ENCODE measurements at places on chromosomes 3 and 15.

- DNase-seq = no peak
Measured at GRCh38 chr3:186605078-186605477, 7.8 kb upstream of the AHSG start.

DNA sequence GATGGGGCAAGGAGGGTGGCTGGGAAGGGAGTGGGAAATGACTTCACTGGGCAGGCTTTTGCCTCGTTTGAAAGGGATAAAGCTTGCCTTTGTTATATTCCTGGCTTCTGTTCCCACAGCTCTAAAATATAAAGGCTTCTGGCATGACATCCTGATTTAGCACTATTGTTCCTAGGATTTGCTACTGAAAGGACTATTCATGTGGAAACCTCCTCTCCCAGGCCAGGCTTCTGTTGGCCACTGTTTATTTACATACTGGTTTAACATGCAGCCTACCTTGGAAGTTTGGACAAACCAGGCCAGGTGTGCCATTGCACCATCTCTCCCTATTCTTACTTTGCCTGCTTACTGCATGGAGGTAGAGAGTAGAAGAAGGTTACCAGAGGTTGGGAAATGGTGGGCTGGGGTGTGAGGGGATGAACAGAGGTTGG lies 2.4 kb upstream of the LMCD1 start:
- DNase-seq = no peak

DNA sequence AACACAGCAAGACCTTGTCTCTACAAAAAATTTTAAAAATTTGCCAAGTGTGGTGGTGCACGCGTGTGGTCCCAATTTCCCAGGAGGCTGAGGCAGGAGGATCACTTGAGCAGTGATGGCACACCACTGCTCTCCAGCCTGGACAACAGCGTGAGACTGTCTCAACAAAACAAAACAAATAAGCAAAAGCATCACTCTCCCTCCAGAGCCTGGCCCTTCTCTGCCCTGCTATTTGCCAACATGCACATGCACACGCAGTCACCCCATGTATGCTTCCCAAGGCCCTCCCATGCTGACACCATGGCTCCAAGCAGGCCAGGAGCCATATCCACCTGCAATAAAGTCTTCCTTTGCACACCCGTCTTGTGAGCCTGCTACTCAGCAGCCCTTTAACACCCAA lies 2.1 kb downstream of the KIF9 start:
- DNase-seq = no peak

DNA sequence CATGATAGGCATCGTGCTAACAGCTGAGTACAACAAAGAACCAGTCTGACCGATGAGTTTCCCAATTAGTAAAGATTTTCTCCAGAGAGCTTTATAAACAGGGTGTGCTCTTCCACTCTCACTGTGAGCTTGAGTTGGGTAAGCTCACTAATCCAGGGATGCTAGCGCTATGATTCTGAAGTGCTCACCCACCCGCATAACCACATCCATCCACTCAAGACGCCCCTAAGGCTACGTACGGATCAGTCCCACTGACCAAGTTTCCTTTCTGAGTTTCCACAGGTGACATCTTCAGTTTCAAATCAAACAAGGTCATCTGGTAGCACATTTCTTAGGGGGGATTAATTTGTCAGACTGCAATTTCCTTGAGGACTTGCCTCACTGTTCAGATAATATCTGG lies 141.1 kb upstream of the ABI3BP start:
- no peak for DNase-seq

DNA sequence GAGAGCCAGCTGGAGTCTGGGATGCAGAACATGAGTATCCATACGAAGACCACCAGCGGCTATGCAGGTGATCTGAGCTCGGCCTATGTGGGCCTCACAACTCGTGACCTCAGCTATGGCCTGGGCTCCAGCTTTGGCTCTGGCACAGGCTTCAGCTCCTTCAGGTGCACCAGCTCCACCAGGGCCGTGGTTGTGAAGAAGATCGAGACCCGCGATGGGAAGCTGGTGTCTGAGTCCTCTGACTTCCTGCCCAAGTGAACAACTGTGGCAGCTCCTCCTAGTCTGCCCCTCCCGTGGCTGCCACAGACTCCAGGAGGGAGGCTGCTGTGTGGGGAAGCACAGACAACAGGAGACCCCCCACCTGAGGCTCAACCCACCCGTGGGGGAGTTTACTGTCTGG lies 3.6 kb upstream of the KPNA4 start:
- DNase-seq = no peak

- DNase-seq = peak; percentile 40
Measured at GRCh38 chr15:35019404-35020327, 31.6 kb upstream of the ZNF770 start.

DNA sequence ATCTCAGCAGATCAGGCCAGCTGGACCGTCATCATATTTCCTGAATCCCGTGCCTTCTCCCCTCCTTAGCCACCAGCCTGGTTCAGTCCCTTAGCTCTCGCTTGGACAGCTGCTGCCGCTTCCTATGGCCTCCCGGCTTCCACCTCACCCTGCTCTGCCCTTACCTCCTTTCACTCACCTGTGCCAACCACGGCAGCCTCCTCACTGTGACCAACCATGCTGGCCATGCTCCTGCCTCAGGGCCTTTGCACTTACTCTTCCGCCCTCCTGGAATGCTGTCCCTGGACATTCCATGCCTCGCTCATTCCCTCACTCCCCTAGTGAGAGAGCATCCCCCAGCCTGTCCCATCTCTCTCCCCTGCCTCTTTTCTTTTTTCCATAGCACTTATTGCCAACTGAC lies 19.2 kb downstream of the GRIP2 start:
- no peak for DNase-seq

Data from fibroblast of mammary gland (primary cell).